ENCODE measurements at places on chromosomes 13 and 19. TPM values are rescaled to one million over a fixed set of nuclear protein-coding genes. Genes with fewer than 3 reads are reported as not detected.
A peak's percentile ranks its signal among the peaks of the same experiment; 100 is the strongest.

ATP4B gene
- not detected for total RNA-seq

KRTDAP gene
- not detected for total RNA-seq

- DNase-seq: peak; percentile 81
Observed at GRCh38 chr19:10104665-10105508, 1.3 kb upstream of the PPAN start.

AMER2 gene
- total RNA-seq: not detected

DNA sequence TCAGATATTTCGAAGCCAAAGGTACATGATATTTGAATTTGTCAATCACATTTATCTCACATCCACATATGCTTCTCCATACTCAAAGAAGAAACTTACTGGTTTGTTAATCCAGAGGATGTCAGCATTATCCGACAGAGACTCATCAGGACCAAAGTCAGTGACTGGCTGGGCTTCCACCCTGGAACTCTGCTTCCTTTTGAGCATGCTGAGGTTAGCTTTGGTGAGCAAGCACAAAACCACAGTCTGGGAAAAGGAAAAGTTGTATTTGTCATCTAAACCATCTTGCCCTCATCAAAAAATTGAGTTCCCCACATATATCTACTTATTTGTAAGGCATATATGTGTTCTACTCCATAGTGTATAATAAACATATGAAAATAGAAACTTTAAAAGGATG, 17.4 kb downstream of the NALCN start:
- no peak for DNase-seq

LGALS14 gene
- total RNA-seq: not detected

CCDC8 gene
- not detected for total RNA-seq

FGF21 gene
- total RNA-seq: not detected

DNA sequence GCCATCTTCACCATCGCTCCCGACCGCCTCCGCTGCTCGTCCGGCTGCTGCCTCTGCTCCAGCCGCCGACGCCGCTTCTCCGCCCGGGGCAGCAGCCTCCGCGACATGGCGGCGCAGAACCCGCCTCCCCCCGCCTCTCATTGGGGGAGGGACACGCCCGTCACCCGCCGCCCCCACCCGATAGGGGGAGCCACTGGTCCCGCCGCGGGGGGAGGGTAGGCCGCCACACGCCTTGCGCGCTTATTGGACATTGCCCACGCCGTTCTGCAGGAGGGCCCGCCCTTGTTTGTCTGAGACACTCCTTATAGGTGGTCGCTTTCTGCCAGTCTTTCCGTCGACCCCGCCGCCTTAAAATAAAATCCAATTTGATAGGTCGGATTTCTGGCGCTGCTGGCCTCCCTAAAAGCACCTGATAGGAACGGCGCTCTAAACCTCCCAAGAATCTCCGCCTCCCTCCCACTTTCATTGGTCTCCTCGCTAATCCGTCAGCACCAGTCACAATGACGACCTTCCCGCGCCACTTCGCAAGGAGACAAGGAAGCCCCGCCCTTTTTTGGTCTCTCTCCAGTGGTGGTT, at the start of gene HNRNPL:
TSS of gene HNRNPL (minus strand) at position 127 of the 576 bp plus-strand sequence. CDS start at position 107, 20 bp downstream.
- DNase-seq: peak; percentile 98

PRR20B gene
- total RNA-seq: not detected

SAE1 gene
- total RNA-seq: 22.4 TPM

Measured in CD8-positive, alpha-beta T cell (primary cell).